NCI-H1436 treated with DMSO at 0.1 percent for 48 hours (cell line): ENCODE measurements at places on chromosomes 13 and 19.

DNA sequence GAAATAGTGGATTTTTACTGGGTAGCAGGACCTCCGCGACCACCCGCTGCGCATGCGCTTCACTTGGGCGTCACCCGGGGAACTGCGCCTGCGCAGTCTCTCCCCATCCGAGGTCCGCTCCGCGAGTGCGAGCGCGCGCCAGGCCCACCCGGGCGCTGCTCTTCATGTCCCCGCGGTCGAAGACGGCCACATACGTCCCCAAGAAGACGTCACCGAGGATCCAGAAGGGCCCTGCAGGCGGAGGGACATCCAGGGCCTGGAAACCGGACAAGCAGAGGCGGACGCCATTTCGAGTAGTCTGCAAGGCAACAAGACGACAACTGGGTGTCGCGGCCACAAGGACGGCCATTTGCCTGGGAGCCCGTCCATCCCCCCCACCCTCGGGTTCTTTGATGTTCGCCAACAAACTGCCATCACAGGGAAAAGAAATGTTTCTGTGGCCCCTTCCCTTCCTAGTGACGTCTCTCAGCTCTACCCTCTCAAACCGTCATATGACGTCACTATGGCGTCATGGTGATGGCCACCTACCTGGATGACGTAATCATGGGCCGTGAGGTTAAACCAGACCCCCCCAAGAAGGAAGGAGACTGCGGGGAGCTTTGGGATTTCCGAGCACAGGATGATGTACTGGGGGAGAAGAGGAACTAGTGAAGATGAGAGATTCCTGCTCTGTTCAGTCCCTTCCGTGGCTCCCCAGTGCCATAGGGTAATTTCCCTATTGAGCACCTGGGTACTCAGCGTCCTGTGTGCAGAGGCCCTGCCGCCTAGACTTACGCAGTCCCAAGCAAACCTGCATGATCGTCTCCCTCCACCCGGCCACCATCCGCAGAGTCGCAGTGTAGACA is 6.7 kb downstream of the NAPSA start:
- no peak for DNase-seq

- DNase-seq: no peak
Measured at GRCh38 chr13:44322928-44323327, 50.7 kb upstream of the SERP2 start.

GRCh38 chr19:44621367-44621766 is 8.0 kb downstream of the IGSF23 start:
- DNase-seq: no peak

DNA sequence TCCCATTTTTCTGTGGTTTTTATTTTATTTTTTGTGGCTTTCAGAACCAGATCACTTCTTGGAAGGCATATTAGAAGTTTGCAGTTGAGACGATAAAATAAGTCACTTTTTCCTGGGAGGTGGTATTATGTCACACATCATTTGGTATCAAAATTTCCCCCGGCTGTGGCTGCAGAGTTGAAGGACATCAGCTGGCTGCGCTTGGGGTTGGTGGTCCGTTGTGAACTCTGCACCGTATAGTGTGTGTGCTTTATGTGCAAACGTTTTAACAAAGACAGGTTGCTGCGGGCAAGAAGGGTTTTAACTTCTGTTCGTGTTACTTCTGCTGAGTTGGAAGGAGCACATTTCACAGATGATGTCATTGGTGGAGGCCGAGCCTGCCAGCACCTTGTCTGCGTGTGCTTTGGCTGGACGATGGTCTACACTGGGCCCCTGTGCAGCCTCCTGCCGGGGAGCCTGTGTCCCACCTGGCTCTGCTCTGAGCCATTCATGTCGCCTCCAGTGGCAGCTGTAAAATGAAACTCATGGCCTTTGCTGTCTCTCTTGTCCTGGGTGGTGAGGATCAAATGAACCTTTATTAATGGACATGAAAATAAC is 9.6 kb downstream of the ATP11A start:
- no peak for DNase-seq

DNA sequence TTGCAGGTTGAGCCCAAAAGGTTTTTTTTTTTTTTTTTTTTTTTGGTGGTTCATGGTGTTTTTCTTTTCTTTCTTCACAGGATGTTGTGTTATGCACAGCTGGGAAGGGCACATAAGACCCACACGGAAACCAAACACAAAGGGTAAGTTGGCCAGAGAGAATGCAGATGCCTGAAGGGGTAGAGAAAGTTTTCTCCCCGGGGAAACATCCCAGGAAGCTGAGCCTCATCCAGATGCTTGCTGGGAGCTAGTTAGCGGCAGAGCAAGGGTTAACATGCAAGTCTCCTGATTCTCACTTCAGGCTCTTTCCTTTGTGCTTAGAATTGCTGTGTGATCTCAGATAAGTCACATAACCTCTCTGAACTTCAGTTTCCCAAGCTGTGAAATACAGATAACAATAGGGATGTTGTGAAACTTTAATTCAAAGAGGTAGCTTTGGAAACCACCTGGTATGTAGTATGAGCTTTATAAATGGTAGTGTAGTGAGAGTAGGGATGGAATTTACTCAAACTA is 3.1 kb downstream of the ADGRE1 start:
- DNase-seq: no peak

GRCh38 chr13:45238945-45239795 is 38.3 kb upstream of the KCTD4 start:
- DNase-seq: no peak

- DNase-seq: no peak
Measured at GRCh38 chr13:54226876-54227275, 1198.3 kb downstream of the OLFM4 start.

- no peak for DNase-seq
Measured at GRCh38 chr13:114338959-114339358, 24.7 kb downstream of the CHAMP1 start.

DNA sequence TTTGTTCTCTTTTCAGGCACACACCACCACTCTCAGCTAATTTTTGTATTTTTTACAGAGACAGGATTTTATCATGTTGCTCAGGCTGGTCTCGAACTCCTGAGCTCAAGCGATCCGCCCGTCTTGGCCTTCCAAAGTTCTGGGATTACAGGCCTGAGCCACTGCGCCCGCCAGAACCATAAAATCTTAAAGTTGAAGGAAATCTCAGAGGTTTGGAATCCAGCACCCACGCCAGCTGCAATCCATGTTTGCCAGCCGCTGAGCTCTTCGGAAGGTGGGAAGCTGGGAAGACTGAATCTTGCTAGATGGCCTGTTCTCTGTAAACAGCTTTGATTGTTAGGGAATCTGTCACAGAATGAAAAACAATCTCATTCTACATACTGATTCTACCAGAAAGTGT is 38.5 kb downstream of the SPATA13 start:
- no peak for DNase-seq

- no peak for DNase-seq
Measured at GRCh38 chr13:44135566-44135965, 238.1 kb upstream of the SERP2 start.

GRCh38 chr13:88601949-88602348 is 930.8 kb downstream of the SLITRK5 start:
- DNase-seq: no peak

DNA sequence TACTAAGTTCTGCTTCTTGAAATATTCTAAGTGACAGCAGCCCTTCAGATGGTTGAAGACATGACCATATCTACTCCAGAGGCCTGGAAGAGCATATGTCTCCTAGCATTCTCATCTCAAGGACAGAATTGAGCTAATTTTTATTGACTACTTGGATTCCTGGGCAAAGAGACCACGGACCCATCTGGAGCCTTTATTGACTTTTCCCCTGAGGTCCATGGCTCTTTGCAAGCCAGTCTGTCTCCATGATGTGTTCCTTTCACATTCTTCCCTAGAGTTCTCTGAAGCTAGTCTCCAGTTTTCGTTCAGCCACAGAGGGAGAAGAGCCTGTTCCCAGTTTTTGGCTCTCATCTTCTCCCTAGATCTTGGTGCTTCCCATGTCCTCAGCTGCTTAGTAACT is 202.7 kb downstream of the PCCA start:
- no peak for DNase-seq

- no peak for DNase-seq
Measured at GRCh38 chr13:50229960-50230661, 214.9 kb downstream of the KCNRG start.

GRCh38 chr13:77807431-77808135 is 110.1 kb downstream of the SLAIN1 start:
- DNase-seq: no peak

GRCh38 chr19:48821633-48822032 is 10.8 kb upstream of the BCAT2 start:
- DNase-seq: no peak

GRCh38 chr19:44808463-44809371 is at the start of gene BCAM:
TSS of gene BCAM (plus strand) at chr19:44809103. CDS start at chr19:44809125, 22 bp downstream.
- DNase-seq: no peak

DNA sequence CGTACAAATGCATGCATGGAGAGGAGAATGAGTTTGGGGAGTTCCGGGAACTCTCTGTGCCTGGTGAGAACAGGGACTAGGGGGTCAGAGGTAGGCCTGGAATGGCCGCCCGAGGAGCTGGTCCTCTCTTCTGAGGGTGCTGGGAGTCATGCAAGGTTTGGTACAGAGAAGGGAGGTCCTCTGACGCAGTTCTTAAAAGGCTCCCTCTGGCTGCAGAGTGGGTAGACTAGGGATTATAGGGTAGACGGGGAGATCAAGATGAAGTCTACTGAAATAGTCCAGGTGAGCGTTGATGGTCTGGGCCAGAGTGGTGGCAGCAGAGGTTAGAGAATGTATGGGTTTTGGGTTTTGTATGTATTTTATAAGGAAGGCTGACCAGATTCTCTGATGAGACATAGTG is 796 bp downstream of the ZNF304 start:
- no peak for DNase-seq
